ENCODE measurements at places on chromosomes 3 and 15. TPM values are rescaled to one million over a fixed set of nuclear protein-coding genes. Genes with fewer than 3 reads are reported as not detected.

- DNase-seq, result no peak
- H3K36me3 ChIP-seq, result no peaks in the 10 kb centered on the region
- H3K27me3 ChIP-seq, result peaks cover 9% of the 10 kb centered on the region
- peaks cover 2% of the 10 kb centered on the region for H3K4me1 ChIP-seq
- H3K4me3 ChIP-seq, result no peak overlapping the region
Observed at GRCh38 chr3:185831195-185831594, 6.4 kb upstream of the IGF2BP2 start.

Gene MESP2
- total RNA-seq, result not detected

- no peaks in the 10 kb centered on the region for H3K36me3 ChIP-seq
- no peak overlapping the region for H3K4me3 ChIP-seq
- no peak overlapping the region for H3K27ac ChIP-seq
- DNase-seq, result no peak
- peaks cover 87% of the 10 kb centered on the region for H3K27me3 ChIP-seq
Observed at GRCh38 chr3:181698263-181698954, 13.3 kb upstream of the SOX2 start.

DNA sequence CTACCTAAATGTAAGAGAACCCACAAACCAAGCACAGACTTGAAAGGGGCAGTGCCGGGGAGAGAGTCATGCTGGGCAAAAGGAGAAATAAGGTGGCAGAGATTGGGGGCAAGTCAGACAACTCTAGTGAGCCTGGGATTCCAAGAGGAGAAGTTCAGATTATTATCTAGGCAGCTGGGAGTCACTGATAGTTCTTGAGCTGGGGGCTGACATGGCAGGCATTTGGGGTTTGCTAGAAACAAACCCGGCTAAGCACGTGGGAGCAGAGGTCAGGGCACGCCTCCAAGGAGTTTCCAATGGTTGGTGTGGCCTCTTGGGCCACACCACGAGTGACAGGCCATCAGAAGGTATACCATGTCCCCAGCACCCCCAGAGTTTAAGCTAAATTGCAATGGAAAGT is 27.6 kb downstream of the SLC6A6 start:
- no peak for DNase-seq
- H3K4me1 ChIP-seq, result peaks cover 22% of the 10 kb centered on the region
- H3K36me3 ChIP-seq, result no peaks in the 10 kb centered on the region
- no peaks in the 10 kb centered on the region for H3K27me3 ChIP-seq

Gene GFM1
- 32.7 TPM for total RNA-seq

GRCh38 chr3:12302564-12302963 is 13.7 kb downstream of the PPARG start:
- H3K27ac ChIP-seq, result no peak overlapping the region
- no peak overlapping the region for H3K4me3 ChIP-seq
- H3K4me1 ChIP-seq, result no peaks in the 10 kb centered on the region
- H3K27me3 ChIP-seq, result no peaks in the 10 kb centered on the region

GRCh38 chr3:72618739-72619138 is 229.5 kb downstream of the SHQ1 start:
- H3K4me1 ChIP-seq, result no peaks in the 10 kb centered on the region
- DNase-seq, result no peak
- H3K27ac ChIP-seq, result no peak overlapping the region

GRCh38 chr3:129078510-129078909 is 17.9 kb downstream of the GP9 start:
- H3K27ac ChIP-seq, result no peak overlapping the region
- H3K27me3 ChIP-seq, result no peaks in the 10 kb centered on the region
- peaks cover 6% of the 10 kb centered on the region for H3K4me1 ChIP-seq
- H3K36me3 ChIP-seq, result no peaks in the 10 kb centered on the region
- no peak overlapping the region for H3K4me3 ChIP-seq
- DNase-seq, result no peak

- H3K4me3 ChIP-seq, result peak within 1 kb of the TSS; percentile 80
- peak; percentile 92 for DNase-seq
- H3K27me3 ChIP-seq, result no peaks in the 10 kb centered on the region
- H3K4me1 ChIP-seq, result peaks cover 46% of the 10 kb centered on the region
Observed at GRCh38 chr15:83653639-83654378, at the start of gene ADAMTSL3. ADAMTSL3 (plus strand) TSS chr15:83654123; CDS start chr15:83655762, 1,639 bp downstream.

Gene HYAL3
- total RNA-seq, result 3.3 TPM

DNA sequence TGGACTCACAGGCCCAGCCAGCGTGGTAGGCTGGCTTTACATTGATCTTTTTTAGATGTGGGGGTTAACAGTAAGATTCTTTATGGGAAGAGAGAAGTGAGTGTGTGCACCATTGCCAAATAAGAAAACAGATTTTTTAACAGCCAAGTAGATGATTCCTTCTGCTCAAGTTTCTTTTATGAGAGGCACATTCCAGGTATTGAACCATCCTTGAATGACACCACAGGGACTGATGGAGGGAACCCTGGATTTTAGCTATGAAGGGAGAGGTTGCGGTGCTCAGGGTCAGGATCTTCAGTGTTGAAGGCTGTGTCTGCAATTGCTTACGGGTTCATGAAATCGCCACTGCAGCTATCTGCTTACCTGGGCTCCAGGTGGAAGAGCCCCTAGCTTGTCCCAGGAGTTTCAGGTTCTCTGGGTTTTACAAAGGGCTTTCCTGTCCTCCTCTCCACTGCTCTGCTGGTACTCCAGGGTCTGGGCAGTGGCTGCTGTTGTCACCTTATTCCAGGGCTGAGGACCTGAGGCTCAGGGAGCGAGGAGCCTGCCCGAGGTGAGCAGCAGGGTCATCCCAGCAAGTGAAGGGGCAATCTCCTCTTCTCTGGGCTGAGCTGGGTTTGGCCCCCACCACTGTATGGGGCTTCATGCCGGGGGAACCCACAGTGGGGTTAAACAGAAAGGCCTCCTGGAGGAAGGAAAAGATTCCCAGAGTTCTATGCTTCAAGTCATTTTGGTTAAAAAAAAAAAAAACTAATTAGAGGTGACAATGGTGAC is 53.4 kb downstream of the SMAD6 start:
- H3K27ac ChIP-seq, result no peak overlapping the region
- H3K27me3 ChIP-seq, result no peaks in the 10 kb centered on the region
- peak; percentile 36 for DNase-seq
- H3K36me3 ChIP-seq, result no peaks in the 10 kb centered on the region

GRCh38 chr15:29970402-29970695 is 112.4 kb upstream of the GOLGA8J start:
- peaks cover 18% of the 10 kb centered on the region for H3K27me3 ChIP-seq
- H3K4me3 ChIP-seq, result no peak overlapping the region
- H3K36me3 ChIP-seq, result no peaks in the 10 kb centered on the region

GRCh38 chr3:25009665-25010064 is 418.4 kb upstream of the RARB start:
- no peak for DNase-seq
- H3K4me1 ChIP-seq, result no peaks in the 10 kb centered on the region
- no peaks in the 10 kb centered on the region for H3K27me3 ChIP-seq
- H3K27ac ChIP-seq, result no peak overlapping the region

Gene SLC28A2
- not detected for total RNA-seq

- DNase-seq, result no peak
- no peaks in the 10 kb centered on the region for H3K36me3 ChIP-seq
- H3K4me3 ChIP-seq, result no peak overlapping the region
- H3K27ac ChIP-seq, result peak overlapping the region; percentile 94
Observed at GRCh38 chr3:50241713-50242380, 5.8 kb downstream of the GNAI2 start.

DNA sequence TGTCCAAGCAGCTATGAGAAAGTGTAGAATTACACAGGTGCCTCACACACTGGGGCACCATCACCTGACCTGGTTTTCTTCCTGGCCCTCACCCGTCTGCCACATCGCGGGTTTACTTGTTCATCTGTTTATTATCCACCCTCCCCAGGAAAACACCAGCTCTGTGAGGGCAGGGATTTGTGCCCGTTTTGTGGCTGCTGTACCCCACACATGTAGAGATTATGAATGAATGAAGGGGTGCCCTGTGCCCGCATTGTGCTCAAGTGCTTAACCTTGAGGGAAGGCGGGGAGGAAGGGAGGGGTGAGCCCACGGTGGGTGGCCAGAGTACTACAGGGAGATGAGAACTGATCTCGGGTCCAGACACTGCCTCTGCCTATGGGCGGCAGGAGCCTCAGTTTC is 108.4 kb downstream of the WNT7A start:
- DNase-seq, result no peak
- H3K27ac ChIP-seq, result no peak overlapping the region
- no peaks in the 10 kb centered on the region for H3K27me3 ChIP-seq
- no peaks in the 10 kb centered on the region for H3K4me1 ChIP-seq

Gene NRROS
- total RNA-seq, result 7.5 TPM

GRCh38 chr3:13706886-13707285 is 158.0 kb downstream of the FBLN2 start:
- peaks cover 4% of the 10 kb centered on the region for H3K27me3 ChIP-seq
- H3K4me3 ChIP-seq, result no peak overlapping the region
- no peak overlapping the region for H3K27ac ChIP-seq
- H3K36me3 ChIP-seq, result no peaks in the 10 kb centered on the region
- H3K4me1 ChIP-seq, result no peaks in the 10 kb centered on the region

DNA sequence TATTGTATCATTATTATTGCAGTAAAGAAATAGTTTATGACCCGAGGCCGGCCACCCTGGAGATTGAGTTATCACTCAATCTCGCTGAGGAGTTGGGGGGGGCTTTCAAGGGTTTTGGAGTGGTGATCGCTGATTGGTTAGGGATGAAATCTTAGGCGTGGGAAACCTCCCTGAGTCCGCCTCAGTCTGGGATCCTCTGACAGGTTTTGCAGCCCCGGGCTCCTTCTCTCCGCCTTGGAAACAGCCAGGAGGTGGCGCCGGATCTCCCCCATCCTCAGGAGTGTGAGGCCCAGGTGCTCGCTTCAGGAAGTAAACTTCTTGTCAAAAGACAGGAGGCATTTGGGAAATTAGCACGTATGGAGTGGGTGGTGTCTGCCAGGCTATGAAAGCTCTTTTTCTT is 41.1 kb upstream of the SEC61A1 start:
- H3K36me3 ChIP-seq, result no peaks in the 10 kb centered on the region
- H3K27me3 ChIP-seq, result peaks cover 6% of the 10 kb centered on the region
- no peak overlapping the region for H3K4me3 ChIP-seq
- H3K27ac ChIP-seq, result no peak overlapping the region
- no peak for DNase-seq

GRCh38 chr3:52846432-52846965 is 11.7 kb upstream of the MUSTN1 start:
- no peak overlapping the region for H3K4me3 ChIP-seq
- peaks cover 13% of the 10 kb centered on the region for H3K36me3 ChIP-seq
- peak overlapping the region; percentile 79 for H3K27ac ChIP-seq
- H3K4me1 ChIP-seq, result peaks cover 30% of the 10 kb centered on the region
- no peak for DNase-seq
- H3K27me3 ChIP-seq, result no peaks in the 10 kb centered on the region

Gene GPR156
- 0.95 TPM for total RNA-seq

DNA sequence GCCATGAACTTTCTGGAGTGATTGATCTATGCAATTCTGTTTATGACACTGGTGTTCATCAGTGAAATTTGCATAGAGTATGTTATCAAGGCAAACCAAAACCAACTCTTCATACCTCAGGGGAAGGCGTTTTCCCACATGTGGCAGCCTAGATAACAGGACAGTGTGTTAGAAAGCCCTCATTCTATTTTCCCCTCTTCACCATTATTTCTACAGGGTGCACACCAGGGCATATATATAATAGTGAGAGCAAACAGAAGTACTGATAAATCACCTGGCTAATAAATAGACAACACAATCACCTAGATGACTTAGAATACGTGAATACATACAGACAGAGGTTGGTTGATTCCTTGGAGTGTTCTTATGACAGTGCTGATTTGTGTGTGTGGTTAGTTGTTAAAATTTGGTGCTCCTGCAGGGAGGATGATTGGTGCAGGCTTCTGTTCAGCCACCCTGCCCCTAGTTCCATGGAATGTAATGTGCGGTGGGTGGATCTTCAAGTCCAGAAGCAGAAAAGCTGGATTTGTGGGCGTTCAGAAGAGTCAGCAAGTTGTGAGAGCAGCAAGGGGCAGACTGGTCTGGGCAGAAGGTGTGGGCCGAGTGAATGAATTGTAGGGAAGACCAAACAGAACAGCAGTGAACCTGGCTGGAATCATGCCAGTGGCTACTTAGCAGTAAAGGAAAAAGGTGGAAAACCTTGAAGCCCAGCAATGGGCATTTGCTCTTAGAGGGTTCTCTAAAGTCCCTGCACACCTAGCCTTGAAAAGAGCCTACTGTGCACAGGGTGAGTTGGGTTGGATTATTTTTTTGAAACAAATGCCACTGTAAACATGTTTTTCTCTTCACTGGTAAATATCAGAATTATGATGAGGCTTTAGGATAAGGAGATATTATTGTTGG is 11.7 kb upstream of the RARRES1 start:
- H3K36me3 ChIP-seq, result peaks cover 5% of the 10 kb centered on the region
- H3K27me3 ChIP-seq, result no peaks in the 10 kb centered on the region
- DNase-seq, result no peak

DNA sequence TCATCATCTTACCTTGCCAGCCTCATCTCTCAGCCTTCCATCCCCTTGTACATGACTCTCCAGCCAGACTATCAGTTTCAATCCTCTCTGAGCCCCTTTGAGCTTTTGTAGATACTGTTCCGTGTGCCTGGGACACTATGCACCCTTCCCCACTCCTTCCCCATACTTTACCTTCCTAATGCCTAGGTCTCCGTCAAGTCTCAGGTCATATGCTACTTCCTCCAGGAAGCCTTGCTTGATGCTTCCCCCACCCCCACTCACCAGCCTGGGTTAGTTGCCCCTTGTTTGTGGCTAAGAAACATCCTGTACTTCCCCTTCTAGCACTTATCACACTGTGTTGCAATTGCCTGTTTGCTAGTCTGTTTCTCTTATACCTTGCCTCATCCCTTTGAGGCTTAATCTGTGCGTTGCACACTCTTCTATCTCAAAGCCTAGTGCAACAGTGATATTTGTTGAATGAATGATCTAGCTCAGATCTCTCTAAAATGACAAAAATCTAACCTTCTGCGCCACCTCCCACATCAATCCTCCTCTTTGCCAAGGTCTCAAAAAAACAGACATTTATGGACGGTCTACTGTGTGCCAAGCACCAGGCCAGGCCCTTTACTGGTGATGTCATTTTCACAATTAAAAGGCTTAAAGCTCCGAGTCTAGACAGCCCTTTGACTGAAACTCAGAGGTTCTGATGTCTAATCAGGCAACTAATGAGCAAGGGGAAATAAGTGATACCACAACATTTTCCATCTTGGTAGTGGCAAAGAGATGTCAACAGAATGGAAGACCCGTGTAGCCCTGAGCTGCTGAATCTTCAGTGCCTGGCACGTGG is 6.5 kb upstream of the USP3 start:
- H3K27ac ChIP-seq, result peak overlapping the region; percentile 16
- no peak overlapping the region for H3K4me3 ChIP-seq
- no peaks in the 10 kb centered on the region for H3K36me3 ChIP-seq
- DNase-seq, result no peak
- H3K27me3 ChIP-seq, result no peaks in the 10 kb centered on the region

Gene AADACL2
- not detected for total RNA-seq

GRCh38 chr3:106957029-106957428 is 420.2 kb upstream of the CCDC54 start:
- no peaks in the 10 kb centered on the region for H3K36me3 ChIP-seq
- no peaks in the 10 kb centered on the region for H3K4me1 ChIP-seq
- no peak for DNase-seq
- H3K27me3 ChIP-seq, result no peaks in the 10 kb centered on the region

Gene MCF2L2
- total RNA-seq, result 0.99 TPM

GRCh38 chr15:40894681-40895448 is 615 bp downstream of the VPS18 start:
- H3K4me3 ChIP-seq, result peak overlapping the region; percentile 81
- H3K36me3 ChIP-seq, result peaks cover 17% of the 10 kb centered on the region
- H3K27me3 ChIP-seq, result no peaks in the 10 kb centered on the region
